ENCODE measurements at places on chromosomes 2 and 18. TPM values are rescaled to one million over a fixed set of nuclear protein-coding genes. Genes with fewer than 3 reads are reported as not detected.

Gene NT5C1B
- 4.8 TPM for total RNA-seq

Gene TMEM37
- total RNA-seq, result 1.7 TPM

Gene G6PC2
- not detected for total RNA-seq

DNA sequence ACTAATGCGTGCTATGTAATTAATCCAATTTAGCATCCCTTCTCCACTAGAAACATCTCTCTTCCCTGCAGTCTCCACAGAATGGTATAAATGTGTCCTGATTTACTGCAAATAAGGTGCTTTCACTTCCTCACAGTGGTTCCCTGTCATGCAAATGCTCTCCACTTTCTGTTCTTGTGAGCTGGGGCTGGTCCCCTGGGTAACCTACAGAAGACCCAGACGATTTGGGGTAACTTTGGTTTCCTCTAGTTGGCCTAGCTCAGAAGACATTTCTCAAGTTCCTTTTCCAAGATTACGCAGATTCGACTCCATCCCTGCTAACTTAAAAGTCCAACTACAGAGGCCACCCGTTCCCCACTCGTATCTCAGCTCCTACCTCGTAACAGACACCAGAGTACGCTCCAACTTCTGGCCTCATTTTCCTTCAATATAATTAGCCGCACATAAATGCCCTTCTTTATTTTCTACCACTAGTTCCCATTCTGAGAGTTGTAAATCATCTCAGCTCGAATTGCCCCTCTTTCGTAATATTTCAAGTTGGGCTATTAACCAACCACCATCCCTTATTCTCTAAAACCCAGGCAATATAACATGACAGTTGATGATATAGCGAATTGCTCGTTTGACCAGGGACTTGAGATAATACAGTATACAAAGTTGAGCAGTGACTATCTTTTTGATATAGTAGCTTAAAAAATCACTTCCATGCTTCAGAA is 28.8 kb upstream of the NEDD4L start:
- no peak for DNase-seq

Gene RIOK3
- 44.6 TPM for total RNA-seq

Gene UGT1A3
- total RNA-seq, result not detected

Gene IL36RN
- total RNA-seq, result not detected

GRCh38 chr2:33420726-33421125 is 55.7 kb upstream of the RASGRP3 start:
- no peak for DNase-seq

DNA sequence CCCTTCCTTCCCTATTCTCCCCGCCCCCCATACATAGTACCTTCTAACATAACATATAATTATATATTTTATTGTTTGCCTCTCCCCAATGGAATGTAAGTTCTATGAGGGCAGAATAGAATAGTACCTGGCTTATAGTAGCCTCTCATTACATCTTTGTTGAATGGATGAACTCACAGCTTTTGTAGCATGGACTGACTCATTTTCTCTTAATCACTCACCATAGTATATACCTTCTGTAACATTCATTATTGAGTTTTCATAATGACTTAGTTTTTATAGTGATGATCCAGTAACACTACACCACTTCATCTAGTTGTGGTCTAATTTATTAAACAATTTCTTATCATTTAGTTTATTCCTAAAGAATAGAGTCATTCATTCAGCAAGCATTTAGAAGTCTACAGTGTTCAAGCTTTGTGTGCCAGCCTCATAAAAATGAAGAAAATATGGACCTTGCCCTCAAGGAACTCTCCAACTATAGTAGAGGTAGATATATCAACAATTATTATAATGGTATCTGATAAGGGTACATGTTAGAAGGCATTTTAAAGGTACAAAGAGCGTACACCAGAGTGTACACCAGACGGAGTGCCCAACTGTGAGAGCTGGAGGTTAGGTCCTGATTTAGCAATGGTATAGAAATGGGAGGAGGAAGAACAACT is 31.1 kb downstream of the NCOA1 start:
- DNase-seq, result no peak
